ENCODE measurements at places on chromosomes 1 and 21. TPM values are rescaled to one million over a fixed set of nuclear protein-coding genes. Genes with fewer than 3 reads are reported as not detected.
A peak's percentile ranks its signal among the peaks of the same experiment; 100 is the strongest.

The PDC gene
- total RNA-seq = not detected

The GRIK1 gene
- not detected for total RNA-seq

- ATAC-seq = no peak
Observed at GRCh38 chr1:240344918-240345317, 253.2 kb downstream of the FMN2 start.

GRCh38 chr21:37647781-37648180 is 268.5 kb downstream of the KCNJ6 start:
- peak; percentile 89 for ATAC-seq

DNA sequence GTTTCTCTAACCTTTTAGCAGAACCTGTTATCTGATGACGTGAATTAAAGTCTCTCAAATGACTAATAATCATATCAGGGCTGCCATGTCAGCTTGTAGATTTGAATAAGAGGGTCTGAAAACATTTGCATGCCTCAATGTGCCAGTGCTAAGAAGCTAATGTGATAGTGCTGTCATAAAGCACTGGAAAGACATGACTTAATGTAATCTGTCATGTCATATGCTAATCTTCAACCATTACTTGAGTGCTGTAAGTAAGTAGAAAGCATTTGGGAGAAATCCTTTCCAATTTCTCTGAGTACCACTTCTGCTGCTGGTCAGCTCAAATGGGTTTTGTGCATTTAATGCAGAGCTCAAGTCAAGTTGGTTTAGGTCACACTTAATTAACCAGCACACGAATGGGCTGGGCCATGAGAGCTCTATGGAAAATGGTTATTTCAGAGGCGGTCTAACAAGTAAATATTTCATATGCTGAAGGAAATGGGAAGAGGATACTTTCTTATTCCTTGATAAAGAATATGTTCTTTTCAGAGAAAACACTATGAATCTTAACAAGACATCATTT is 609.2 kb downstream of the LMO4 start:
- ATAC-seq = no peak

- ATAC-seq = no peak
Observed at GRCh38 chr1:164576291-164577271, 17.6 kb downstream of the PBX1 start.

The NBPF6 gene
- not detected for total RNA-seq

The ADGRL4 gene
- total RNA-seq = 3.5 TPM

DNA sequence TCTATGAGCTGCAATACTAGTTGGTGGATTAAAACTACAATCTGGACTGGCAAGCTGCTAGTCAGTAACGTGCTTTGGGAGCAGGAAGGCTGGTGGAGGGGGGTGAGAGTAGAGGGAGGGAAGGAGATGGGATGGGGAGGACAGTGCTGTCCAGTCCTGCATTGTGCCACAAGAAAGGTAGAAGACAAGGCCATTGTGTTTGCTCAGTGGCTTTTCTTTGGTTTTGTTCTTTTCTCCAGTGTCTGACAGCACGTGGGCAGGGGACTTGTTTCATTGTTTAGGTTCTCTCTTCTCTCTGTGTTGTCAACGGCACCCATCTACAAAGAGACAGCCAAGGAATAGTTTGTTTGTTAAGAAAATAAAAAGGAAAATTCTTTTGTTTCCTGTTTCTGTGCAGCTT is 362.8 kb upstream of the PLXNA2 start:
- no peak for ATAC-seq

- no peak for ATAC-seq
Observed at GRCh38 chr1:222896630-222897526, 82.0 kb downstream of the DISP1 start.

GRCh38 chr1:172969611-172970010 is 81.1 kb downstream of the TNFSF18 start:
- no peak for ATAC-seq

GRCh38 chr1:71950579-71950978 is 331.8 kb downstream of the NEGR1 start:
- no peak for ATAC-seq

DNA sequence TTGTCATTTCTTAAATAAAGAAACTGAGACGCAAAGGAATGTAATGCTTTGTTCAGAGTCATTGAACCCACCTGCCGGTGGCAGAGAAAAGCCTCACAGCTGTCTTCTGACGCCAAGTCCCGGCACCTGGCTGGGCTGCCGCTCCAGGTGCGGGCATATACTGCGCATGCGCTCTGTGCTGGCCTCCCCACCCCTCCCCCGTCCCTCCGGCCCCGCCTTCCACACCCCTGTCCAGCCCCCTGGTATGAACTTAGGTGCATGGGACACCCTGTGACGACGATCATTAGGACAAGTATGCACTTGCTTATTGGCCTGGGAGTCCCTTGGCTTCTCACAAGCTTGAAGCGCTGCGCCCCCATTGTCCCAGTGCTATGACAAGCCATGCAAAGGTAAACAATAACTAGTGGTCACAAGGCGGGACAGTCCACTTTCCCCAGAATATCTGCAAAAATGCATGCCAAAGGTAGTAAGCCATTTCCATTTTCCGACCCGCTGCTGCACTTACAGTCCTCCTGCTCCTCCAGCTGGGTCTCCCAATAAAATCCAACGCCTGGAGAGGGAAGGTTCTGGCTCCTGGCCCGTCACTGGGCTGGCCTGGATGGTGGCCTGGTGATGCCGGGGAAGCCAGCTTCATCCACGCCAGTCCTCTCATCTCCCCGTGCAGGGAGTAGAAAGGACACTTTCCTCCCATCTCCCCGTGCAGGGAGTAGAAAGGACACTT is 100.4 kb downstream of the PSMG1 start:
- ATAC-seq = peak; percentile 71

The UTS2 gene
- not detected for total RNA-seq

DNA sequence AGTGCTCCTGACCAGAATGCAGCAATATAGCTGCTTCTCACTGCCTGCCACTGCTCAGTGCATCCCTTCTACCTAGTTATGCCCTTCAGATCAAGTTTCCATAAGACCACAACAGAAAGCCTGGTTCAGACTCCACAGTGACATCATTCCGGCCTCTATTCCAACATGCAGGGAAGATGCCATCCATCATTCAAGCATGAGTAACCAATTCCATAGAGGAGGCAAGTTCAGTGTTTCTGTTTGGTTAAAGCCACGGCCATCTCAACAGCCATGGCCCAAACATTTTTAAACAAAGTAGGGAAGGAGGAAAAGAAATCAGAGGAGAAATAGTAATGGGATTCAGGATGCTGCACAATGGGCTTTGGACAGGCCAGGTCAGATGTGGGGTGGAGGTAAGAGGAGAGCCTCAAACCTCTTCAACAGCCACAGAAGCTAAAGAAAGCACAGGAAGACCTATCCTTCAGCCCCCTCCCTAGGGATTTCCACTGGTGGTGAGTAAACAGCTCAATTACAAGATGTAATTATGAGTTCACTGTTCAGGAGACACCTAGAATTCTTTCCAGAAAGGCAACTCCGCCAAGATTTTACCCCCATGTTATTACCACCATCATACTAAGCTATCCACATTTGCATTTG is 484.9 kb downstream of the SETD4 start:
- ATAC-seq = no peak

DNA sequence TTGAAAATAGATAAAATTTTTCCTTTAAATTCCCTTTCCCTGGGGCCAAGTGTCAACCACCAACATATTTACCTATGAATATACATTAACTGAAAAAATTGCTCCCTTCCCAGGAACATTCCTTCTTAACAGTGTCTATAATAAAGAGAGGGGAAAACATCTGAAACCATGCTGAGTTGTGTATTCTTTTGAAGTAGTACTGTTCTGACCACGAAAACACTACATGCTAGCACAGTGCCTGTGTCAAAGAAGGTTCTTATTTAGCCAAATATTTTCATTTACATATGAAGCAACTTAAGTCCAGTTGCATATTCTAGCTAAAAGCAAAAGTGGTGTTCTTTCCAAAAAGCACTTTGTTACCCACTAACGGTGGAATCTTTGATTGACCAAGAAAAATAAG is 311.2 kb downstream of the VAV3 start:
- no peak for ATAC-seq

- no peak for ATAC-seq
Observed at GRCh38 chr1:50305808-50306207, 117.4 kb downstream of the DMRTA2 start.

DNA sequence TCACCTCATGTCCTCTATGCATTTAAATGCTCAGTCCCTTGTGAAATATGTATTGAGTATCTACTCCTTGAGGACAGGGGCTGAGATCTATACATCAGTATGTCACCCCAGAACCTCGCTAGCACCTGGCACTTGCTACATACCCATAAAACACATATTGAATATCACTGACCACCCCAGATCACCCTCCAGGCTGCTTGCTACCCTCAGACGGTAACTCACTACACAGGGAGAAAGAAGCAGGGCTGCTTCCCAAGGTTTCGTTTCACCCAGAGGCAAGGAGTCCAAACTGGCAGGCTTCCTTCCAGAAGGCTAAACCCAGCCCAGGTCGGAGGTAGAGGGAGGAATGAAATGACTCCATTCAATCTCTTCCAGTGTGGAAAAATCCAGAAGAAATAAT is 8.5 kb downstream of the INKA2 start:
- no peak for ATAC-seq

- ATAC-seq = no peak
Observed at GRCh38 chr1:118257946-118258345, 72.9 kb upstream of the SPAG17 start.

The NAV1 gene
- total RNA-seq = 26.4 TPM

GRCh38 chr1:47385020-47385419 is 31.1 kb upstream of the FOXE3 start:
- no peak for ATAC-seq

DNA sequence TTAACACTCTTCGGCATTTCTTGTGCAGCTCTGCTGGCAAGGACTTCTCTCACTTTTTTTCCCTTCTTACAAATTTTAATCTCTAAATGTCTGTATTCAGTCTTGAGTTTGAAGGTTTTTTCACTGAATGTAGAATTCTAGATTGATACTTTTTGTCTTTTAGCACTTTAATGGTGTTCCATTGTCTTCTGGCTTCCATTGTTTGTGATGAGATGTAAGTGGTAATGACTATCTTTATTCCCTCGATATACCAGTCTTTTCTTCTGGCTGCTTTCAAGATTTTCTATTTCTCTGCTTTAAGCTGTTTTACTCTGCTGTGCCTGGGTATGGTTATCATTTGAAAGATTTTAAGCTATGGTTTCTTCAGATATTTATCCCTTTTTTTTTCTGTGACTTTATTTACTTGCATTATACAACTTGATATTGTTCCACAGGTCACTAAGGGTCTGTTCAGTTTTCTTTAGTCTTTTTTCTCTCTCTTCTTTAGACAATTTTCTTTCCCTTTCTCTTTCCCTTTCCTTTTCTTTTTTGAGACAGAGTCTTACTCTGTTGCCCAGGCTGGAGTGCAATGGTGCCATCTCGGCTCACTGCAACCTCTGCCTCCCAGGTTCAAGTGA is 35.8 kb downstream of the DYRK1A start:
- no peak for ATAC-seq

DNA sequence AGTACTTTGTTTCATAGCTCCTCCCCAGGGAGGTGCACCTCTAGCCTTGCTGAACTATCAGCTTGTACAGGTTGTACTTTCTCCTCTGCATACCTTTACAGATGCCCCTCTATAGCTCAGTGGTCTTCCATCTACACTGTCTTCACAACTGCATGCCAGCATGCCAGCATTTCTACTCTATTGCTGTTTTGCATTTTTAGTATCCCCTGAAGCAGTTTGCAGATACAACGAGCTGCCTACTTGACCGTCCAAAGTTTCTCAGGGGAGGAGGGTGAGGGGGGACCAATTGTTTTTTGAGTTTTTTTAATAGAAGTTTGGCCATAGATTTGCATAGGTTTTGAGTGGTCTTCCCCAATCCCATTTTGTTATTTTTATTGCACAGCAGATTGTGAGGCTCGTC is 27.6 kb upstream of the CTH start:
- no peak for ATAC-seq

GRCh38 chr1:208251911-208252835 is 8.0 kb upstream of the PLXNA2 start:
- ATAC-seq = peak; percentile 10

GRCh38 chr1:226004396-226004795 is 5.3 kb upstream of the SDE2 start:
- ATAC-seq = no peak

- ATAC-seq = no peak
Observed at GRCh38 chr21:39087238-39088030, 95.8 kb downstream of the PSMG1 start.

GRCh38 chr1:115282807-115283208 is 55.2 kb downstream of the NGF start:
- peak; percentile 14 for ATAC-seq

The EXO5 gene
- total RNA-seq = 3.0 TPM

- no peak for ATAC-seq
Observed at GRCh38 chr1:27513528-27513927, 23.6 kb upstream of the WASF2 start.

DNA sequence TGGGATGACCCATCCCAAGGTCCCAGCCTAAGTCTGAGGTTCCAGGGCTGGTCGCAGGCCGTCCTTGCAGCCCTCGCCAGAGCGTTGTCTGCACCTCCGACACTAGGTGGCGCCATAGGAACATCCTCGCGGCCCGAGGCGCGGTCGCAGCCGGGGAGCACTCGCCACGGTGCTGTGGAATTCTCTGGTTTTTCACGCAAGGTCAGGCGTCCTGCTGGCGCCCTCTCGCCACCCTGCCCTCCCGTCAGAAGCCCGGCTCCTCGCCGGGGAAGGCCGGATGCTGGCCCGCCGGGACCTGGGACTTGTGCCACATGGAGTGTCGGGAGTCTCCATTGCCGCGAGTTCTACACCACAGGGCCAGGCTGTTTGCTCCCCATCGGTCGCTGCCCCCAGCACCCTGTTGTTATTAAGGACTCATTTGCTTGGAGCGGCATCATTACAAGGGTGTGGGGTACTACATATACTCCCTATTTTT is 196.8 kb upstream of the LMO4 start:
- ATAC-seq = peak; percentile 89

DNA sequence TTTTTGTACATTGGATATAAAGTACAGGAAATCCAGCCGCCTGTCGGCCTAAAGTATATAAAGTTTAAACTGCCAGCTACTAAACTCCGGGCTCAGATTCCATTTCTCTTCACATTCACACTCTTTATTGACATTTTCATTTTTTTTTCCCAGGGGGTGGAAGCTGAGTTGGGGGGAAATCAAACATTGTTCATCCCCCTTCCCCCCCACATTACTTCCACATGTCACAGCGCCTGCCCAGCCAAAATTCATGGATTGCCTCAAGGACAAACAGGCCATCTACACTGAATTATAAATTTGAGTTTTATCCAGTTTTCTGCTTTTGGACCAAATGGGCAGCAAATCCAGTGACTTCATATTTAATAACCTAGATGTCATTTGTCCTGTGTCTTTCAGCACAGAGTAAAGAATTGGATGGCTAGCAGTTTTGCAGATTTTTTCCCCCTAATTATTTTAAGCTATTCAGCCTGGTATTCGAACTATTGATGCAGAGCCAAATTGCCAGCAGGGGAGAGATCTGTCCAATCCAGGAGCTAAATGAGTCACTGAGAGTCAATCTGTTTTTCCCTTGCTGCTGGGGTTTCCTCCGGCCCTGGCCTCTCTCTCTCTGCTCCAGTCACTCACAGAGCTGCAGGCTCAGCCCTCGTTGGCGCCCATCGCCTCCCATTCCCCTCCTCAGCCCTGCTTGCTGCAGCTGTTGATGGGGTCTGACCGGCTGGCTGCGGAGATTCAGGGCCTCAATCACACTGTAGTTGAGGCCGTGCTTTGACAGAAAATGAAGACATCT is 98.0 kb downstream of the LMO4 start:
- no peak for ATAC-seq

Measured in esophagus mucosa (tissue), 1 donor.